ENCODE measurements at places on chromosomes 5 and 9. TPM values are rescaled to one million over a fixed set of nuclear protein-coding genes. Genes with fewer than 3 reads are reported as not detected.

- no peak for DNase-seq
Measured at GRCh38 chr5:94850960-94851359, 232.5 kb downstream of the SLF1 start.

GRCh38 chr5:42749020-42749419 lies 7.6 kb upstream of the CCDC152 start:
- DNase-seq = no peak

PGM5 gene
- total RNA-seq = 2.6 TPM

LTC4S gene
- total RNA-seq = not detected

NEUROG1 gene
- total RNA-seq = not detected

Data from fibroblast of villous mesenchyme (primary cell).